Cardiac fibroblast (primary cell): ENCODE measurements at places on chromosomes 11 and 22.
A peak's percentile ranks its signal among the peaks of the same experiment; 100 is the strongest.

- DNase-seq: peak; percentile 18
Measured at GRCh38 chr22:19238900-19239299, 52.6 kb downstream of the CLTCL1 start.

- no peak for DNase-seq
Measured at GRCh38 chr11:119376197-119376847, 5.2 kb downstream of the USP2 start.

GRCh38 chr11:22263613-22264012 lies 70.7 kb downstream of the ANO5 start:
- DNase-seq: no peak

- DNase-seq: peak; percentile 19
Measured at GRCh38 chr11:32584921-32585320, 1.3 kb downstream of the EIF3M start.

DNA sequence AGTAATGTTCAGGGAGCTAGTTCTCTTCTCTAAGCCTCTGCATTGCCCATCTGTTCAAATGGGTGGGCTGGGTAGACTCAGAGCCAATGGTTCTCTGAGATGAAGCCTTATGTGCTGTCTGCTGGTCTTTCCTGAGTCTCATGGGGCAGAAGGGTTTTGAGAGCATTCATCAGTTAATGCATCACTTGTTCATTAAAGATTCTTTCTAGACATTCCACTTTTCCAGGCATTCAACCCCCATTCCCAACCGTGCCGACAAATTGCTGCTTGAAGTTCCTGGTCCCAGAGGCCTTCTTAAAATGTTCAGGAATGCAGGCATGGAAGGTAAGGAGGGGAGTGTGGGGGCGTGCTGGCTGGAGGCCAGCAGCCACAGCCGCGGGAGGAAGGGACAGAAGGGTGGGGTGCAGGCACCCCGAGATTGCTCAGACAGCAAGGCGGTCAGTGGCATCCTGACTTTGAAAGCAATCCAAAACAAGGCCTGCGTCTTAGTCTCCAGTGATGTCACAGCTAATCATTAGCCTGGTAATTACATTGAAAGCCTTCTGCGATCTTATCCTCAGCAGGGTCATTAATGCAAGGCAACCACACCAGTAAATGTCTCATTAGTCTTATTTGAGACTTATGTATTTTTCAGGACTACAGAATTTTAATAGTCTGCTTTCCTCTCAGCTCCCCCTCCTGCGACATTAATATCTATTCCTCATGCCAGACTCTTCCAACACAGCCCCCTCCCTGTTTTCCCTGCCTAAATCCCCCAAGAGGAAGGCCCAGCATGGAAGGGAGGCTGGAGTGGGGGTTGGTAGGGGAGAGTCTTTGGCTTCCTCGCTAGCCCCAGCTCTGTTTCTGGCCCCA lies 328.8 kb downstream of the MIAT start:
- DNase-seq: no peak

DNA sequence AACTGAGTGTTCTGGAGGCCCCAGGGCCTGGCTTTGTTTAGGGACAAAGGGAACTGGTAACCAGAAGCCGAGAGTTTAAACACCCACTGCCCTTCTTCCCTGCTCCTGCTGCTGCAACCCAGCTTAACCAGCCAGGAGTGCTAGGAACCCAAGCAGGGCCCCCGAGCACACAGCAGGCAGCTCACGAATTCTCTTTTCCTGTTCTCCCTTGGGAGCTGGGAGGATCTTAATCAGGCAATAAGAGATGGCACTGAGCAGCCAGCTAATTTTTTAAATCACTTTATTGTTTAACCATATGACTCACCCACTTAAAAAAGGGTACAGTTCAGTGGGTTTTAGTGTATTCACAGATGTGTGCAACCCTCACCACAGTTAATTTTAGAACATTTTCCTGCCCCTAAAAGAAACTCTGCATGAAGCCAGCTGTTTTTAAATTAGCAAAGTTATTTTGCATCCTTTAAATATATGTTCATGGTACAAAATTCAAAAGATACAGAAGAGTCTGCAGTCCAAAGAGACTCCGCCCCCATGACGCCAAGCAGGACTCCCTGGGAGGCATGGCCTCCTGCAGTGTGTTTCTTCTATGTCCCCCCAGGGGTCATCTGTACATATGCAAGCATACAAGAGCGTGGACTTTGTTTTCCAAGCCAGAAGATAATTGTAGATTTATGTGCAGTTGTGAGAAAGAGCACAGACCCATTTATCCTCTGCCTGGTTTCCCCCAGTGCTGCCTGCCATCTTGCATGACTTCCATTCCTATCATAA lies 18.9 kb upstream of the PPP6R3 start:
- DNase-seq: peak; percentile 28

DNA sequence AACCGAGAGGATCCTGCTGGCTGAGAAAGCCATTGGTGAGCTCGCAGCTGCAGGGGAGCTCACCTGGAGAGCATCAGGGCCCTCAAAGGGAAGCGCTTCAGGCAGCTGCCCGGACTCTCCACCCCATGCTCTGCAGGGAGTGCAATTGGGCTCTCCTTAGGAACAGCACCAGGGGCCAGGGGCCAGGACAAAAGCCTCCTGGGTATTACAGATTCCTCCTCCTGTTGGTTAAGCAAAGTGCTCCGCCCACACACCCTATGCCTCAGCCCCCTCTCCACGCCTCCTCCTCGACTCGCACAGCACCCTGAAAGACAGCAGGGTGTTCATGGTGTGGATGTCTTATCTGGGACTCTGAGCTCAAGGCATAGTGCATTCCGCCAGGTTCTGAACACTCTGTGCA lies 139.9 kb downstream of the SHANK2 start:
- DNase-seq: no peak

- DNase-seq: no peak
Measured at GRCh38 chr22:45937960-45938359, 39.0 kb downstream of the WNT7B start.

- peak; percentile 95 for DNase-seq
Measured at GRCh38 chr11:110376711-110377324, 52.9 kb upstream of the FDX1 start.

DNA sequence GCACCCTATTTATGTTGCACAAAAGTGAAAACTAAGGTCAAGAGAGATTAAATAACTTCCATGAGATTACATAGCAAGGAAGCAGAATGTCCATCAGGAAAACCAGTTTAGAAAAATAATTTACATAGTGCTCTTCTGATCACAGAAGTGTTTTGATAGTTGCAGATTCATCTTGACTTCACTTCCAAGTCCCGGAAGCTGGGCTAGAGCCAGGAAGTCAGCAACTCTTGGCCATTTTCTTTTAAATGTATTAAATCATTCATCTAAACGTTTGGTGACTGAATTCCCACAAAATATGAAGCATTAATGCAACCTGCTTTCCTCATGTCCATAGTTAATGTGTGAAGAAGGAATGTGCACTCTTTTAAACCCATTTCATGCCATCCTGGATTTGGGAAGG lies 29.7 kb downstream of the APLP2 start:
- no peak for DNase-seq

GRCh38 chr11:113651023-113651422 lies 55.1 kb downstream of the TMPRSS5 start:
- no peak for DNase-seq

DNA sequence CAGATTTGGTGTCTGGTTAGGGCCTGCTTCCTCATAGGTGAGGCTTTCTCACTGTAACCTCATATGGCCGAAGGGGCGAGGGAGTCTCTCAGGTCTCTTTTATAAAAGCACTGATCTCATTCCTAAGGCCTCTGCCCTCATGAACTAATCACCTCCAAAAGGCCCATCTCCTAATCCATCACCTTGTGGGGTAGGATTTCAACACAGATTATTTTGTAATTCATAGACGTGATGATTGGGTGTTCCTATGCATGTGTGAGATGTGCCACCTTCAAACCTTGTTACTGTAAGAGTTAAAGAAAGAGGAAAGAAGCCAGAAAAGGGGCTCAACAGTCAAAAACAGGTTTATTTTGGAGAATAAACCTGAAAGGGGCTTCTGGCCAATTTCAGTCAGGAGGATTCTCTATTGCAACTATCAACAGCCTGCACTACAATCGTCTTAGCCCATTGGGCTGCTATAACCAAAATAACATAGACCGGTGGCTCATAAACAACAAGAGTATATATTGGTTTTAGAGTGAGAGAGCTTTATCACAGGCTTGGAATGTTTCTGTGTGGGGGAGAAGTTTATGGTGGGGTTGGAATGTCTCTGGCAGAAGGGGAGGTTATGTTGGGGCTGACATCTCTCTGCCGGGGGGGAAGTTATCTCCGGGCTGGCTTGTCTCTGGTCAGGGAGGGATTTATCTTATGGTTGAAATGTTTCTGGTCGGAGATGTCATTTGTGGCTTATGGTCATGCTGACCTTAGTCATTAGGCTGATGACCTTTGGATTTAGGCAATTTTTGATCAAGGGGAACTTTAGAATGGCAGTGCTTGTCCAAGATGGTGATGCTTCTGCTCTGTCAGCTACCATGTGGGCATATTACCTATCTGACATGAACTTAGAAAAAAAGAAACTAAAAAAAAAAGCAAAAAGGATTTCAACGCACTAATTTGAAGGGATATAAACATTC lies 35.1 kb downstream of the CSF2RB start:
- peak; percentile 16 for DNase-seq

GRCh38 chr11:110069158-110069737 lies 23.9 kb upstream of the ZC3H12C start:
- DNase-seq: peak; percentile 90

- DNase-seq: no peak
Measured at GRCh38 chr11:65260756-65261590, 789 bp upstream of the POLA2 start.

DNA sequence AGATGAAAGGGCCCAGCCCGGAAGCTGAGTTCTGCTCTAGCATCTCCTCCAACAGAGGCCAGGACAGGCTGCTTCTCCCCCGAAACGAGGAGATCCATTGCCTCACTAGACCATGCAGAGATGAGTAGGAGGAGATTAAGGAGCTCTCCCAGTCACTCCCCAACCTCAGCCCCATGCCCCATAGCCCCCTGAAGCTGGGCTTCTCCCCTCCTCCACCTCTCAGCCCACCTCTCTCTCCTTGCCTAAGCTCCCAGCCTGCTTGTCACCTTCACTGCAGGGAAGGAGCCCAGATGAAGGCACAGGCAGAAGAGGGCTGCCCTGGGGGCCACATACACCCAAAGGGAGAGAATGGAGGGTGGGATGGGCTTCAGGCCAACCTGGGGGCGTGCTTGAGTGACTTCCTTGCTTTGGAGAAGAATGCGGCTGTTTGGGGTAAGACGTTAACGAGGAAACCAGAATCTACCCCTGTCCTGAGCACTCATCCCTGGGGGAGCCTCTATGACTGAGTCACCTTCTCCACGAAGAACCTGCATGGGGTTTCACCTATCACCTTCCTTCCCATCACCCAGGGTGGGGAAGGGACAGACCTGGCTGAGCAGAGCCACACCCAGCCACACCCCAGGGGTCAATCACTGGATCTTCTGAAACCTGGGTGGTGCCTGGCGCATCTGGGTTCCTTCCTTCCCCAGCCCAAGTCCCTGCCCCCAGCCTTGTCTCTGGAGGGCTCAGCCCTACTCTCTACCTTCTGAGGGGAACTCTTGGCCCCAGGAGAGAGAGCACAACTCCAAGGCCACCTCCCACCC lies 11.6 kb upstream of the GNAZ start:
- no peak for DNase-seq

DNA sequence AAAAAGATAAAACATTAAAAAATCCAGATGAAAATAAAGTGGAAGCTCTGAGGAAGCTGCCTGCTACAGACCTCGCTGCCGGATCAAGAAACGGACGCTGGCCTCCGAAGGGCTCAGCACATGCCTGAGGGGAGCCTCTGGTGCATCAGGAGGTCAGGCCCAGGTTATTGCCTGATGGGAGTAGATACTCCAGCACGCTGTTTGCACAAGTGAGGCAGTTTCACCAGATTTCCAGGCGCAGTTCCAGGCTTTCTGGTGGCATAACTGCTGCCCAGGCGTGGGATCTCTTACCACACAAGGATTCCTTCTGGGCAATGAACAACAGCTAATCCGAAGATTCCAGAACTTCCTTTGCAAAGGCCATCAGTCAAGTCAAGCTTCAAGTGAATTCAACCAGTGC lies 154.2 kb downstream of the MPPED1 start:
- DNase-seq: no peak

DNA sequence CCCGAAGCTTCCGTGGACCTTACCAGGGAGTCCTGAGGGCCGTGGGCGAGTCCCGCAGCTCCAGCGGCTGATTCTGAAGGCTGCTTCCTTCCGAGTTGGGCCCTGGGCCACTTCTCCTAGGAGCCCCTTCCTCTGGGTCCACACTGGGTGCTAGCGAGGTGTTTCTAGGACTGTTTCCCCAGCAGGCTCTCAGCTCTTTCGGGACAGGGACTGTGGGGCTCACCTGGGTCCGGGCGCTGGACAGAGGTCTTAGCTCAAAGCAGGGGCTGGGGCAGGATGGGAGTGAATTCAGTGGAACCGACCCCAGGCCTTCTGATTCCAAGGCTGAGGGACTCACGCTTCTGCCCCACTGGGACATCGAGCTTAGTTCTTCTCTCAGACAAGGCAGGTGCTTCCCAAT lies 29.3 kb upstream of the CSNK1E start:
- no peak for DNase-seq

DNA sequence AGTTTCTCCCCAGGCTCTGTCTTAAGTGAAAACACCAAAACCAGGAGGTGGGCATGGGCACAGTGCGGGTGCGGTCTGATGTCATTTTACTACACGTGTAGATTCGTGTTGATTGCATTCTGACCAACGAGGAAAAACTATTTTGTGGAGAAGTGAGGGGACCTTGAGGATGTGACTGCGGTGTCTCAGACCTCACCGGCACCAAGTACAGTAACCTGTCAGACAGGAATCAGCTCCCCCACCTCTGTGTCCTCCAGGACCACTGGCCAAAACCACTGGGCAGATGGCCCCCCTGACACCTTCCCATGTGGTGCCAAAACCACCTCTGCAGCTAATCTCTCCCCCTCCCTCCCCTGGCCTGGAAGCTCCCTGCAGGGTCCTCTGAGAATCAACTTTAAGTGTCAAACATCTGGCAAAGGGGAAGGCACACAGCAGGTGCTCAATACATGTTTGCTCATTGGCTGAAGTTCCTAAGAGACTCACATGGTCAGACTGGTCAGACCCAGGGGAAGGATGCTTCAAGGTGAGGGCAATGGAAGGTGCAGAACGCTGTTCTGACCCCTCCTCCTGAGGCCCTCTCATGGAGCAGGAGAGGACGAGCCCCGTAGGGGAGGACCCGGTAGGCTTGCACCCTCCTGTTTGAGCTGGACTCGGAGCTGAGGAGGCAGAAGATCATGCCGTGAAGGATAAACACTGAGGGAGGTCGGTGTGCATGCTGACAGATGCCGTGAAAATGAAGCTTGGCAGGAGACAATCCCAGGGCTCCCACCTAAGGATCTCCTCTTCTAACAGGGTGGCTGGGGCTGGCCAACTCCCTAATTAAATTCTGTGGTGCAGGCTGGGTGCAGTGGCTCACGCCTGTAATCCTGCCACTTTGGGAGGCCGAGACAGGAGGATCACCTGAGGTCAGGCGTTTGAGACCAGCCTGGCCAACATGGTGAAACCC lies 129.9 kb downstream of the MPPED1 start:
- no peak for DNase-seq

DNA sequence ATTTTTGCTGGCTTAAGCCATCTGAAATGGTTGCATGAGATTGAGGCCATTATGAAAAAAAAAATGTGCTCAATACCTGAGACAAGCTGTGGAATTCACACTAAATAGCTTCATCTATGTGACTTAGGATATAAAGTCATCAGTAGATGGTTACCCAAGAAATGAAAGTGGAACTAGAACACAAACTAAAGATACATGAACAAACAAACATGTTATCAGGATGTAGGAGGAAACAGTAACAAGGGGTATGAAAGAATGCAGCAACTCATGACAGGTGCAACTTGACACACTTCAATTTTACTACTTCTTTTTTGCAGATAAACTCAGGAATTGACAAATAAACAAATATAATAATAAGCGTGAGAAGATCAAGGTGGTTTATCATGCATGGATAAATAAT lies 155.0 kb downstream of the WT1 start:
- DNase-seq: no peak

GRCh38 chr11:88131764-88132470 lies 43.3 kb downstream of the RAB38 start:
- peak; percentile 28 for DNase-seq
